Activated CD4-positive, alpha-beta T cell treated with anti-CD3 and anti-CD28 coated beads, Interleukin-2, Interleukin-4, amounts not matched to agents 100 ng/mL and 50 ng/mL, durations not matched to agents 16 hours and 8 hours (primary cell): ENCODE measurements at places on chromosomes 4 and X.

- DNase-seq: no peak
These were observed 112.5 kb downstream of the SCLT1 start for GRCh38 chr4:128980816-128981326.

- no peak for DNase-seq
These were observed 11.2 kb upstream of the PGRMC2 start for GRCh38 chr4:128298852-128299251.

DNA sequence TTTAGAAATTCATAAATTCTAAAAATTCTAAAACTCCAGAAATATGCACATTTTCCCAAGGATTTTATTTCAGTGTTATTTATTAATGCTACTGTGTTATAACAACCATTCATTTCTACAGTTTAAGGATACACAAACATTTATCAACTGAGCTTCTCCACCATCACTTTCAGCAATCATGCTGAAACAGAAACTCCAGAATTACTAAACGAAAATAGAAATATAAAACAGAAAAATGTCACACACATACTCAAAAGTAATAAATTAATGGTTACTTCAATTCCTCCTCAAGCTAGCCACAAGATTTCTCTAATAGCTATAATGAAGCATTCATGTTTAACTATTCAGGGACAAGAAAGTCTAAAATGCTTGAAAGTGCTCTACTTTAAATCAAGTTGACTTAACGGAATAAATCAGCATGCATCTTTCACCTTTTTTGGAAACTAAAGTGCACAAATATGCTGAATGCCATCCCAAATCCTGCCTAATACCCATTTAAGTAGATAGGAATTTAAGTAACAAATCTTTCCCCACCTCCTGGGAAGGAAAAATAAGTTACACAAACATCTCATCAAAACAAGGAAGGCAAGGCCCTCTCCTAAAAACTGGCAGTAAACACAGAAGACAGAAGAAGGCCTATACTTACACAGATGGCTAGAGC, 563 bp downstream of the FAM13A start:
- DNase-seq: no peak

- no peak for DNase-seq
These were observed 829.3 kb downstream of the SH3BGRL start for GRCh38 chrX:82031250-82031649.

GRCh38 chrX:10828640-10829039, 208.3 kb upstream of the MID1 start:
- DNase-seq: no peak

DNA sequence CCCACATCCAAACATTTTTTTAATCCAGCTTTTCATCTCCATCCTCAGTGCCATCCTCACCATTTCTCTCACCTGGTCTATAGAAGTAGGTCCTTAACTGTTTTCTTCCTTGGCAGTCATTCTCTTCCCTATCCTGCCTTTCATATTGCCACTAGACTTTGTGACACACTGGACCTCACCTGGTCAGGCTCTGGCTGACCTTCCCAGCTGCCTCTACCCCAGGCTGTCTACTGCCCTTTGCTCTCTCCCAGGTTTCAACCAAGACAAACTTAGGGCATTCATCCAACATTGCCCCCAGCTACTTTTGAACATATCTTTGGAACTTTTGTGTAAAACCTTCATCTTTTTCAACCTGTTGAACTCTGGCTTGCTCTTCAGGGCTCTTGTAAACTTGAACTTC, 39.8 kb downstream of the TRAPPC11 start:
- no peak for DNase-seq

DNA sequence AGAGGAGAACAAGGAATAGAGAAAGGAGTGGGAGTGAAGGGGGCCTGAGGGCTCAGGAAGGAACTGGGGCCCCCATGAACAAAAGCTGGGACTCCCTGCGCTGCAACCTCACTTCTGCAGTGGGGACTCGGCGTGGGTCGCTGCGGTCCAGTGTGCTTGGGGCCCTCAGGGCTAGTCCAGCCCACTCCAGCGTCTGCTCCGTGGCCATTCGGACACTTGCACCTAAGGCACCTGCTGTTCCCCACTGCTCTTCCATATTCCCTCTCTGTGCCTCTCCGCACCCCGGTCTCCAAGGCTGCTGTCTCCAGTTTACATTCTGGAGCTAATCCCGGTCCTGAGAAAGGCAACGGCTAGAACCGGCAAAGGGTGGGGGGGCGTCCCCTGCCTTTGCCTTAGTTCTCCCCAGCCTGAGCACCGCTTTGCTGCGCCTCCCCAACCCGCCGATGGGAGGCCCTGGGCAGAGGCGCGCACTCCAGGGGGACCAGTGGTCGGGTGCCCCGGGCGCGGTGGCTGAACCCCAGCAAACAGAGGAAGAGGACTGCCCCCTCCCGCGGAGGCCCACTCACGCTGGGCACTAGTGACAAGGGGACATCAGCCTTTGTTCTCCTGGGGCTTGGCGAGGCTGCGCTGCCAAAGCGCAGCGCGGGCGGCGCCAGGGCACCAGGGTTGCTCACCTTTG, 327.7 kb upstream of the F9 start:
- DNase-seq: no peak

GRCh38 chr4:182338746-182339145, 95.5 kb downstream of the TENM3 start:
- DNase-seq: no peak

GRCh38 chr4:2822461-2823300, 21.0 kb upstream of the ADD1 start:
- DNase-seq: no peak

- DNase-seq: no peak
These were observed 58.9 kb upstream of the PGM2 start for GRCh38 chr4:37767546-37767945.

DNA sequence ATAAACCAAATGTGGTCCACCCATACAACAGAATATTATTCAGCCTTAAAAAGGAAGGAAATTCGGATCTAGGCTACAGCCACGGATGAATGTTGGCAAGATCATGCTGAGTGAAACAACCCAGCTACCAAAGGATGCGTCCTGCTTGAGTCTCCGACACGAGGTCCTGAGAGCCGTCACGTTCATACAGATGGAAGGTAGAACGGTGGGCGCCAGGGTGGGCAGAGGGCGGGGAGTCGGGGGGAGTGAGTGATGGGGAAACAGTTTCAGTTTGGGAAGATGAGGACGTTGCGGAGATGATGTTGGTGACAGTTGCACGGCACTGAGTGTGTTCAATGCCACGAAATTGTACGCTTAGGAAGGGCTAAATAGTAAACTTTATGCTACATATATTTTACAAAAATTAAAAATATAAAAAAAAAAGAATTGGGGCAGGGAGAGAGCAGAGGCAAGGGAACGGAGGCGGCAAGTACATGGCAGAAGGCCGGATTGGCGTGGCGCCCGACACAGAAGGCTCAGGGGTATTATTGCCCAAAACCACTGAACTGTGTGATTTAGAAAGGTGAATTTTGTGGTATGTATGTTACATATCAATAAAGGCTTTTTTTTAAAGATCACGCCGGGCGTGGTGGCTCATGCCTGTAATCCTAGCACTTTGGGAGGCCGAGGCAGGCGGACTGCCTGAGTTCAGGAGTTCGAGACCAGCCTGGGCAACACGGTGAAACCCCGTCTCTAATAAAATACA, 14.8 kb upstream of the MXD4 start:
- DNase-seq: no peak

DNA sequence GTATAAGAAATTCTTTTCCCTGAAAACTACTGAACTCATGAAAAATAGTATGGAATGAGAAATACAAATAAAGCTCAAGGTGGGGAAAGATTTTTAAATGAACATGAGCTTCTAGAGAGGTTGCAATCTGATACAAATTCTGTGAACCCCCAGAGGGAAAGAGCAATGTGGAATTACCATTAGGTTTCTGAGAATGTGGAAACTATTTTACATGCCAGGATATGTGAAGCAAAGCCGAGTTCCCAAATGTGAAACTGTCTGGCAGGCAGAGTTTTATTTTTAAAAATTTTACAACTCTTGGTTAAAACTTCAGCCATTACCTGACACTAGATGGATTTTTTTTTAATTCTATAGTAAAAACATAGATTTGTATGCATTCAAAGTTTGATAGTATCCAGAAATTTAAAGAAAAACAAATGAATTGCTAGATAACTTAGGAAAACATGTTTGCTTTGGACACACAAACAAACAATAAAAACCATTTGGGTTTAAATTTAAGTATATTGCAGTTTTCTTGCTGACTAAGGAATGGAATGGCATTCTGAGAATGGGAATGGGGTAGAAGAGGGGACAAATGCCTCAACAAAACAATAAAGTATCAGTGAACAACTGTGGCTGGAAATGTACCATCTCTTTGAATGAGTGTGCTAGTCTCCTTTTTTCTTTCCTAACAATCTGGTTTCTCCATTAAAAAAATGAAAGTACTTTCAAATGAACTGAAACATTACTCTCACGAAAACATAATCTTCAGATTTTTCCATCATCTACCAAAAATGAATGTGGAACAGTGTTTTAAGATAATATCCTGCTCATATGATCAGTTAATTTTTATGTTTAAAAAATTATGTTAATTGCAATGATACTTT, 99.6 kb downstream of the PCDH18 start:
- DNase-seq: no peak

DNA sequence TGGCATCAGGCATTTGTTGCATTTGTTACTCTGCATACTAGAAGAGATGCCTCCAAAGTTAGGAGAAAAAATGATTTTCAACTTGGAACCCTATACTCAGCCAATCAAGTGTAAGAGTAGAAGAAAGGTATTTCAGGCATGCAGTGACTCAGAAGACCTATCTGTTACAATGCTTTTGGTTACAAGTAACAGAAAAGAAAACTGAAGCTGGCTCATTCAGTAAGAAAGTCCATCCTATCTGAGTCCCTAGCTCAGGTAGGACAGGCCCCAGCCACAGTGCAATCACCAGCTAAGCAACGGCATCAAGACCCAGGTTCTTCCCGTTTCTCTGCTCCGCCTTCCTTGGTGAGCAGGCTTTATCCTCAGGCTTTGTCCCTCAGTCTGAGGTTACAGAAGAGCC, 23.3 kb downstream of the MECP2 start:
- no peak for DNase-seq

- no peak for DNase-seq
These were observed 242.9 kb upstream of the ANKRD50 start for GRCh38 chr4:124955476-124955875.

GRCh38 chr4:186719925-186720694, 3.5 kb downstream of the FAT1 start:
- no peak for DNase-seq

DNA sequence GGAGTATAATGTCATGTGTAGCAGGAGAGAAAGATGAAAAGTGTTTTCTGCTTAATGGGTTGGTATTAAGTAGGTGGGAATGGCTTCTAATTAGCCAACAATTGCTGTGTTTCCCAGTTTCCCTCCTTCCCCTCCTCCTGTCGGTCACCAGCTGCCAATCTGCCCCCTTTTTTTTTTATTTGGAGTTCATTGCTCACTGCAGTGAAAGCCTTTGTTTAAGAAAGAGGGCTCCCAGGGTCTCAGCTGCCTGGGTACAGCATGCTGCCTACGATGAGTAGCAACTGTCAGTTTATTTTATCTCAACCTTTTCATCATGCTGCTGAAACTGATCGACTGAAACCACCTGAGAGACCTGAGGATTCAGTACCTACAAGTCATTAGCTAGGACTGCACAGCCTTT, 149.0 kb downstream of the POU4F2 start:
- no peak for DNase-seq

DNA sequence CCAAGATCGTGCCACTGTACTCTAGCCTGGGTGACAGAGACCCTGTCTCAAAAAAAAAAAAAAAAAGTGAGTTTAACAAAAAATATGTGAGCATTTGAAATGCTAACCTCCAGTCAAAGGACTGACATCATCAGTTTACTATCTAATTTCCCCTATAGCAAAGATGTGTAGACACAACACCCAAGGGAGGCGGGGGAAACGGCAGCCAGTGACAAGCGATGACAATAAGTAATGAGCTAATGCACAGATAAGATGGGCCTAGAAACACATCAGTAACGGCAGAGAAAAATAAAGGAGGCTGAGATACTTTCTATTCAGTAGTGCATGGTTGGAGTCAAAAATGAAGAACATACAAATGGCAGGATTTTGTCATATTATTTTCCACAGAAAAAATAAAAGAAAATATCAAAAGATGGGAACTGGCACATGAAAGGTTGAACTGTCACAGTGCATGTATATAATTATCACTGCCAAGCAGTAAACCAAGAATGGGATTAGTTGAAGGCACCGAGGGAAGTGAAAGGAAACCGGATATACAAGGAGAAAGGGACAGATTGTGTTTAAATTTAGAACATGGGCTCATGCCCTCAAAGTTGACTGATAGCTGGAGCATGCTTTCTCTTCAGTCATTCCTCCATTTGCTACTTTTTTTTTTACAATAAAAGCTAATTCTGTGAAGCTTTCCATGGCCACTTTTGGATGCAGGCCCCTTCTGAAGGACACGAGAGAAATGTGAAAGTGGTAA, 41.8 kb downstream of the IGFBP7 start:
- DNase-seq: no peak

DNA sequence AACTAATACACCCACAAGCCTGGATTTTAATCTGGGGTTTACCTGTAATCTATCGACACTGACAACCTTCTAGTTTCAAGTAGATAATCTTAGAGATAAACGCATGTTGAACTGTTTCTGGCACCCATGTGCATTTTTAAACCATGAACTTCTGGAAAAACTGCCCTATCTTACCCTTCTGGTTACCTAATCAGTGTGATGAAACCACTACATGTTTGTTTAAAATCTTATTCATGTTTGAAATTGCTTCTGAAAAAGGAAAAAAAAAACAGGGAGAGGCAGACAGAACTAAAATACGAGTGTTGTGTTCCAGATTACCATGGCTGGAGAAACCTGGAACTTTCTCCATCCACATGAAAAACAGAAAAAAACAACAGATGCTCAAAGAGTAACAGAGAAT, 139.3 kb downstream of the MID1IP1 start:
- DNase-seq: no peak

- no peak for DNase-seq
These were observed 779.3 kb downstream of the NLGN4X start for GRCh38 chrX:5449323-5449722.

GRCh38 chr4:129246145-129246544, 150.2 kb downstream of the C4orf33 start:
- no peak for DNase-seq

- no peak for DNase-seq
These were observed 19.7 kb upstream of the ABCG2 start for GRCh38 chr4:88177983-88178625.

- no peak for DNase-seq
These were observed 408.1 kb downstream of the DCAF12L2 start for GRCh38 chrX:125757794-125758564.
